ENCODE measurements at places on chromosomes 12 and 14.
A peak's percentile ranks its signal among the peaks of the same experiment; 100 is the strongest.

- DNase-seq: no peak
Measured at GRCh38 chr14:63275611-63276010, 43.1 kb downstream of the GPHB5 start.

DNA sequence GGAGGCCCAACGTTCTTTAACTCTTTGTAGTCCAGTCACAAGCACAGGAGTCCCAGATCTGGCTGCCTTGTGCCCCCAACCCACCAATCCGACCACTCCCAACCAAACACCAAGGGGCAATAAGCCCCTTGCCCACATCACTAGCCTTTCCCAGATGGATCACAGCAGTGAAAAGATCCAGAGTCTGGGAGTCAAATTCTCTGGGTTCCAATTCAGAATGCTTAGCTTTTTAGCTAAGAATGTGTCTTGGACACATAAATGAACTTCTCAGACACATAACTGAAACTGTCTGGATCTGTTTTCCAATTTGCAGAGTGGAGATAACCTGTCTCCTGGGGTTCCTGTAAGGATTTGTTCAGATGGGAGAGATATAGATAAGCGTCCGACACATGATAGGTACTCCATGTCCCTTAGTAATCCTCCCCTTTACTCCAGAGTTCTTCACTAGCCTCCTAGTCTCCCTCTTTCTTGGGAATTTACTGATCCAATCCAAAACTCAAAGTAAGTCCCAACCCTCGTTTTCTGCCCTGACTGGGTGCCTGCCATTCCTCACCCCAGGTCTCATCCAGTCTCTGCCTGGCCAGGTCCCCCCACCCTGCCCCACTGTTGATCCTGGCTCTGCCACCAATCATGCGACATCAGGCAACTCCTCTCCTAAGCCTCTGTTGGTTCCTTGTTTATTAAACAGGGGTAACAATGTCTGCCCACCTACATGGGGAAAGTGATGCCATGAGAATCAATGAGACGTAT is 439 bp upstream of the TNFRSF1A start:
- DNase-seq: no peak

DNA sequence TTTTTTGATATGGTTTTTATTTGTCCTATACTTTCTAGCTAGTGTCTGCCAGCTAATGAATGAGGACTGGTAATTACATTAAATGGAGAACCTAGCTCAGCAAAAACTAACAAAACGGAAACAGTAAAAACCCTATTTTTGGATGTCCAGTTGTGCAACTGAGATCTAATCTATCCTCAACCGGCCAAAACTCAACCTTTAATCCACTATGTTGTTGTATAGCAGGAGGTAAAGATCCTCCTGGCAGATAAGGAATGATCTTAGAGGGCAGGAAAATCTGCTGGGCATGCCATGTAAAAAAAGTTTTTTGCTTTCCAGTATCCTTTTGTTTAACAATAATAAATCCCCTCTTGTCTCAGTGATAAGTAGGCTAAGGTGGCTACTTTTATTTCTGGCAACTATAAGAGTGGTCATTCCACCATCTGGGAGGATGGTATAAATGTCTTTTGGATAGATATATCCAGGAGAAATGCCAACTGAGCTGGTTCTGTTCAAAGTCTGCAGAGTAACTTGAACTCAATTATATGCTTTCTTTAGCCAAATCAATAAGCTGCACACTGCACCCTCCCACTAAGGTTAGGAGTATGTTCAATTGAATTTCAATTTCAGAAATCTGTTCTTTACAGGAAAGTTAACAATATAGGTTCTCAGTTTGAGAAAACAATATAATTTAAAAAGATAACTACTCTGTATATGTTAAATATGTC is 40.1 kb downstream of the WASHC3 start:
- DNase-seq: no peak

- DNase-seq: no peak
Measured at GRCh38 chr12:104336115-104336514, 32.6 kb downstream of the EID3 start.

GRCh38 chr12:127277882-127278281 is 989.1 kb upstream of the TMEM132C start:
- no peak for DNase-seq

- DNase-seq: peak; percentile 32
Measured at GRCh38 chr12:14993537-14994266, 20.9 kb downstream of the PDE6H start.

DNA sequence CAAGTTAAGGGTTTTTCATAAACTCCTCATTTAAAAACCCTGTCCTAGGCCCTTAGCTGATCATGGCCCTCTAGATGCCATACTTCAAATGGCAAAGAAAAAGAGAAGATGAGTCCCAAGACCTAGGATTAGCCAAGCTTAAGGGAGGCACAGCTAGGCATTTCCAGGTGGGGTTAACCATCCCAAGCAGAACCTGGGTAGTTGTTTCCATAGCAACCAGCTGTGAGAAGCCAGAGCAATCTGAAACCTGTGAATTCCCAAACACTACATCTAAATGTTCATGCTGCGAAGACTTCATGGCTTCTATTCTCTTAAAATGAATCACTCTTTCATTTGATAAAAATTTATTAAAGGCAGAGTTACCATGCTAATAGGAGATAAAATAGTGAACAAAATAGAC is 372.9 kb downstream of the C12orf50 start:
- no peak for DNase-seq

- no peak for DNase-seq
Measured at GRCh38 chr12:32120419-32120818, 13.8 kb downstream of the BICD1 start.

DNA sequence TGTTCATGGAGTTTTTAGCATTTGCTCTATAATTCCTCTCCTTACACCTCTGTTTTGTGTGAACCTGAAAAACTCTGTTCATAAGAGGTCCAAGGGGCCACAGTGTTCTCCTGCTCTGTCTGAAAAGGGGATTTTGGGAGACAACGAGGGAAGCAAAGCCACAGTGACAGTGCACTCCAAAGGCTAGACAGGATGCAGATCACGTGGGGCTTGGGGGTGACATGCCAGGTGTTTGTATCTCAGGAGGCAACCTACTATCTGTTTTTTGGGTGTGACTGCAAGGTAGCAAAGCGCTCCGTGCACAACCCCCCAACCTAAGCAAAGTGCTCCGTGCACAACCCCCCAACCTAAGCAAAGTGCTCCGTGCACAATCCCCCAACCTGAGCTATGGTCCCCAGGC is 5.1 kb upstream of the CHD4 start:
- DNase-seq: no peak

DNA sequence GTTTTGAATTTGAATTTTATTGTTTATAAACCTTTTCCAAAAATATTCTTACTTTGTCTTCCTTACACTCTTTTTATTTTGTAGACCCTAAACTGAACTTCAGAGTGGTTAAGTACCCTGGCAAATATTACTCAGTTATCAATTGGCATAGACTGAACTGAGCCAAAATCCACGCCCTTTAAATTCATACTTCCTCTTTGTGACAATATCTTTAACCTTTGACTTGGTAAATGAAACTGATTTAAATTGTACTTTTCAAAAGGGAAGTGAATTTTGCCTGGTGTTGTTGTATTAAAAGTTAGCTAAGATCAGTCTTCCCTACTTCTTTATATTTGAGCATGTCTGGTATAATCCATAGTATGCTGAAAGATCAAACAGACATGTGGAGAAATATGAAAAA is 184.3 kb upstream of the USP15 start:
- no peak for DNase-seq

DNA sequence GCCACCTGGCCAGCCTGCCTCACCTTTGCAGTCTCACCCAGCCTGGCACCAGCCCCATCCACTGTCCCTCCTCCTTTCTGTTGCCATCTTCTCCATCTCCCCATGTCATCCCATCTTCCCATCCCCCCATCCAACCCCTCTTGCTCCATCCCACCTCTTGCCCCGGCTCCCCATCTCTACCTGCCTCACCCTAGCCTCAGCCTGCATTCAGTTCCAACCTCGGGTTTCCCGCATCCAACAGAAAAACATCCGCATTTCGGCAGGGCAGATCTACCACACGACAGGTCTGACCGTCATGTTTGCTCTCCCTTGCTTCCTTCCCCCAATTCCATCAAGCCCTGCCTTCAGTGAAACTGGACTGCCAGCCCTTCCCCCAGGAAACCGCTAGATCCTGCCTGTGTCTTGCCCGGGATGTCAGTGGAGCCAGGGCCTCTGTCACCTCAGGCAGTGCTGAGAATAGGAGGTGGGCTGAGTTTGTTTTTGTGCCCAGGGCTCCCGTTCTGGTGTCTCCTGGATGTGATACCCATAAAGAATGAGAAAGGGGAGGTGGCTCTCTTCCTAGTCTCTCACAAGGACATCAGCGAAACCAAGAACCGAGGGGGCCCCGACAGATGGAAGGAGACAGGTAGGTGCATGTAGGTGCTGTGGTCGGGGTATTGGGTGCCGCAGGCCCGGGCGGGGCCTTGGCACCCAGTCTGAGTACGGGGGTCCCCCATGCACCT is 2.5 kb downstream of the KCNH3 start:
- no peak for DNase-seq

GRCh38 chr14:100587763-100588411 is 670 bp upstream of the BEGAIN start:
- no peak for DNase-seq

GRCh38 chr14:102421411-102422057 is 58.8 kb downstream of the TECPR2 start:
- no peak for DNase-seq

- DNase-seq: peak; percentile 24
Measured at GRCh38 chr14:20873370-20874177, 17.6 kb upstream of the RNASE3 start.

DNA sequence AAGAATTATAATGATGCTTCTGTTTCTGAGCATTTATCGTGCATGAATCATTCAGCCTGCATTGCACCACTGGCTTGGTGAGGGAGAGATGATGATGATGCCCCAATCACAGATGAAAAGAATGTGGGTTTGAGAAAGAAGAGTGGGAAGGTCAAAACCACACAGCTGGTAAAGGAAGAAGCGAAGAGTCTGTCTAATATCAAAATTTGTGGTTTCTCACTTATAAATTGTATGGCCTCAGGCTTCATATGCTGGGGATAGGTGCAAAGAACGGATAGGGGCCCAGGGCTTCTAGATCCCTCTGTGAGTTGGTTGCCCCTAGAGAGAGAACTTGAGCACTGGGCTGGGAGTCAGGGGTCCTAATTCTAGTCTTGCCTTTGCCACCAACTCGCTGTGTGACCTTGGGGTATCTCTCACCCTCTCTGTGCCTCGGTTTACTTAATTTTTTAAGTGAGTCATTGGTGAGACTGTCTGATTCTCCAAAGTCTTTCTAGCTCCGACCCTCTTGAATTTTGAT is 2.2 kb downstream of the OASL start:
- peak; percentile 66 for DNase-seq

GRCh38 chr14:94787092-94787491 is 17.2 kb upstream of the GSC start:
- no peak for DNase-seq

- no peak for DNase-seq
Measured at GRCh38 chr14:100434911-100435438, 111.8 kb downstream of the SLC25A47 start.

- no peak for DNase-seq
Measured at GRCh38 chr12:1591543-1591942, 2.8 kb downstream of the FBXL14 start.

DNA sequence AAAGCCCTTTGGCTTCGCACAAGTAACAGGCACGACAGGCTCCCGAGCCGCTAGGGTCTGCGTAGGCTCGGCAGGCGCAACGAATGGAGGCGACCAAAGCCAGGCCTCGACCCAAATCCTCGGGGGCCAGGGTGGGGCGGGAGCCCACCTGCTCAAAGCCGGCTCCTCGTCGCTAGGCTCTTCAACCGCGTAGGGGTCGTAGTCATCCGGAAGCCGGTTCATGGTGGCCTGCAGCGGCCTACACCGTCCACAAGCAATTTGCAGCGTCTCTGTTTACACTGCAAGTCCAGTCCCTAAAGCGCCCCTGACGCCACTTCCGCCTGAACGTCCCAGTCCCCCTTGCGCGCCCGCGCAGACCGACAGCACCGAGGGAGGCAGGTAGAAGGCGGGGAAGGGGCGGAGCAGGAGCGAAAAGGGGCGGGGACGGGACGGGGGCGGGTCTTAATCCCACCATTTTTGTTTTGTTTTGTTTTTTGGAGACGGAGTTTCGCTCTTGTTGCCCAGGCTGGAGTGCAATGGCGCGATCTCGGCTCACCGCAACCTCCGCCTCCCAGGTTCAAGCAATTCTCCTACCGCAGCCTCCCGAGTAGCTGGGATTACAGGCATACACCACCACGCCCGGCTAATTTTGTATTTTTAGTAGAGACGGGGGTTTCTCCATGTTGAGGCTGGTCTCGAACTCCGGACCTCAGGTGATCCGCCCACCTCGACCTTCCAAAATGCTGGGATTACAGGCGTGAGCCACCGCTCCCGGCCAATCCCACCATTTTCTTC is at the start of gene EAPP:
Gene EAPP, minus strand, starts transcription at position 295 of the 774 bp plus-strand sequence. Its CDS starts 73 bp downstream, at position 222.
- DNase-seq: peak; percentile 99

GRCh38 chr14:28565345-28565744 is 201.2 kb upstream of the FOXG1 start:
- DNase-seq: no peak

- DNase-seq: no peak
Measured at GRCh38 chr14:95025941-95026340, 131.4 kb downstream of the DICER1 start.

DNA sequence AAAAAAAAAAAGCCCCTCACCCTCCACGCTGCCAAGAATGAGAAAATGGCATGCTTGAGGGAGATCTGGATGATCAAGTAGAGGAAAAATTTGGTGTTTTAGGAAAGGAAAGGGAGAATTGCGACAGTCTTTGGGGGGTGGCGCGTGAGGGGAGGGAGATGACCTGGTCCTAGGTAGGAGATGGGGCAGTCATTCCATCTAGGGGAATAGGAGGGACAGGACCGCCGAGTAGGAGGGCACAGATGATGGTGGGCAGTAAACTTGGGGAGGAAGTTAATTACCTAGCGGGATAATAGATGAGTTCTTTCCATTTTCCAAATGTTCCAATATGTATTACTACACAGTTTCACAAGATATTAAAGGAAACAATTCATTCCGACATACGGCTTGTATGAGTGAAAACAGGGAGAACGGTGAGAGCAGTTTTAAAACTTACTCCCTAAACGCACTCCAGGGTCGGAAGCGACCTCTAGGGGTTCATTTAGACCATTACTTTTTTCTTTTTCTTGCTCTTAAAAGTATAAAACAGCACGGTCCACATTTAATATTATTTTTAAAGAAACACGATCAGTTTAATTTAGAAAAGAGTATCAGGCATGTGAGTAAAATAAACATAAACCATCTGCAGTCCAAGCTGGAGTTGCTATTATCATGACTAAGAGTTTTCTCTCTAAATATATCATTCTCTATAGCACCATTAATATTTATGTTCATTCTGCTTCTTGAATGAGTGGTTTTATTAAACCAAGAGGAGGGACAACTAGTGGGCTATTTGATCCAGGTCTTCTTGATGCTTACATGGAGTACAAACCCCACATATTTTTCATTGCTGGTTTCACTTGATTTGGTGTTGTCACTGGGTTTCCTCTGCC is 3.0 kb upstream of the FNTB start:
- DNase-seq: peak; percentile 84
